ENCODE measurements at places on chromosomes 5 and 9.
A peak's percentile ranks its signal among the peaks of the same experiment; 100 is the strongest.

DNA sequence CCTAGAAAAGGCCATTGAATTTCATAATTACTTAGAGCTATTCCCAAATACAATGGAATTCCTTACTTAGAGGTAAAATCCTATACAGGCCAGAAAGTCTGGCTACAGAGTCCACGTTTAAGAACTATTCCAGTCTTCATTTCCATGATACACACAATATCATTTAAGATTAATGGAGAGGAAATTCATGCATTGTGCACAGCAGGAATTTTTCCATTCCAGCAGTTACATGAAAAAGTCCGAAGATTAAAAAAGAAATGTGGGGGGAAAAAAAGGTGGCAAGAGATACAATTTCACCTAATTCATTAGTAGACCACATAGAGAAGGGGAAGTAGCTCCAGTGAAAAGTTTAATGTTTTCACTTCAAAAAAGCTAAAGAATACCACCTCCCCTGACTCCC, 63.1 kb downstream of the CHD1 start:
- DNase-seq, result no peak

GRCh38 chr5:17340819-17341218, 123.4 kb downstream of the BASP1 start:
- DNase-seq, result peak; percentile 51

GRCh38 chr9:113486327-113486726, 22.8 kb downstream of the RGS3 start:
- DNase-seq, result no peak

DNA sequence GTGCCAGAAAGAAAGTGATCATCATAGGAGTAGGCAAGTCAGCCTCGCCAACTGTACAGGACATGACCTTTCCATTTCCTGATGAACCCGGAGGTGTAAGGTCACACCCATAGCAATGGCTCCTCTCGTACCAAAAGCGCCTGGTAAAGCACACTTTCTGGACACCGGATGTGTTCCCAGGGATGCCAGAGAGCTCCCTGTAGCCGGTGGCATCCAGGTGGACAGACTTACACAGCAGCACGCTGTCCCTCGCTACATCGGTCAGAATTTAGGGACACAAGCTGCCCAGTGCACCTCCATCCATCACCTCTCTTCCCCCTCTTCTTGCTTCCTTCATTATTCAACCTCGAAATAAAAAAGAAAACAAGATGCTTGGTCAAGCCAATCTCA, 105.4 kb downstream of the SYK start:
- no peak for DNase-seq

GRCh38 chr5:133487093-133487492, 125.2 kb downstream of the FSTL4 start:
- no peak for DNase-seq

DNA sequence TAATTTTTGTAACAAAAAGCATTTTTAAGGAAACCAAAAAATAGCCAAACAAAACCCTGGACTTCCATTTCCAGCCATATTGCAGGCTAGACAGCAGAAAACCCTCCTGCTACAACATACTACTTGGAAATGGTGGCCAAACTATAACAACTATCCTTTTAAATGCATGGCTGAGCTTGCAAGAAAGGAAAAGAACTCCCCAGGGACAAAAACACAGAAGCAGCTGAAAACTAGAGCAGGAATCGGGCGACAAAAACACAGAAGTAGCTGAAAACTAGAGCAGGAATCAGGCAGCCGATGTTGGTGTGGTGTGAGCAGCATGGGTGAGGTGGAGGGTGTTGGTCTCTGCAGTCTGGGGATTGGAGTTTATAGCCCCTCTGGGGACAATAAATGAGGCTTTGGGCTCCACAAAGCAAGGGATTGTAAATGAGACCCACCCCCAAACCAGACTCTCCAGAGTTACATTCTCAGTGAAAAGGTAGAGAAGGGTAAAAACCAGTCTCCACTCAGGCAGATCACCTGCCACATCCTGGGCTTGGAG, 95.2 kb downstream of the C9orf50 start:
- no peak for DNase-seq

- DNase-seq, result peak; percentile 14
These were observed 53.3 kb downstream of the SEMA6A start for GRCh38 chr5:116521173-116521872.

DNA sequence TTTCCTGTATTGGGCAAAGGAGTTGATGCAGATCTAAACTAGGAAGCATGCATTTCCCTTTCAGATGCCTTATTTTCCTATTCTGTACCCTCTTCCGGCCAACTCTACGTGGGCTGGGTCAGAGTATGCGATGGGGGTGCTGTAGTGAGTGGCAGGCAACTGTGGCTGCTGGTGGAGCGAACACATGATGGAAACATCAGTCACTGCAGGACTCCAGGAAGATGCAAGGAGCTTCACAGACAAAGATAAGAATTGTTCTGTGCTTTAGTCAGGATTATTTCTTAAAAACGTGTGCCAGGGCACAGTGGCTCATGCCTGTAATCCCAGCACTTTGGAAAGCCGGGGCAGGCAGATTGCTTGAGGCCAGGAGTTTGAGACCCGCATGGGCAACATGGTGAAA, 75.1 kb downstream of the PSAT1 start:
- no peak for DNase-seq

DNA sequence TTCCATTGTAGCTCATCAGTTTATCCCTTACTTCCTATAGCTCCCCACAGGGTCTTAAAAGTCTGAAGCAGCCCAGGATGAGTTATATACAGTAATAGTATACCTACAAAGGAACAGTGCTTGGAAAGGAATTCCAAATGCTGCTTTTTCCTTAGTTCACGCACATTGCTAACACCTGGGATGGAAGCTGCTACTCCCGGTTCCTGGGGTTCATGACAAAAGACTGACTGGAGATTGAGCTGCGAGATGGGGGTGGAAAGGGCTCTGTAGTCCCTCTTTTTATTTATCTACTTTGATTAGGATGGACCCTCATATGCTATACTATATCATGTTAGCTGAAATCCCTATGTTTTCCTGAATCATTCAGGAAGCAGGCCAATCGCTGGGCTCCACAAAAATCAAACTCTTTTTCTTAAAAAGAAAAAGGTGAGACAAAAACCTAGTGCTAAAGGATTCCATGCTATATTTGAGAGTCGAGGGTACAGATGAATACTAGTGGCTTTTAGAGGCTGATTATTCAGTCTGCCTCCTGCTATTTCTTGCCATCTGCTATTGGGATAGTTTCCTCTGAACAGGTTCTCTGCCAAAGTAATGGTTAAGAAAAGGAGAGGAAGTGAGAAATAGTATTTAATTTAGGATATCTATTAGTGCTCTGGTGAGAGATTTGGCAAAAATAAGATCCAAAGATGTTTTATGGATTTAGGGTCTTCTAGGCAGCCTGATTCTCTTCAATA, 81.2 kb downstream of the MRPS27 start:
- DNase-seq, result no peak

DNA sequence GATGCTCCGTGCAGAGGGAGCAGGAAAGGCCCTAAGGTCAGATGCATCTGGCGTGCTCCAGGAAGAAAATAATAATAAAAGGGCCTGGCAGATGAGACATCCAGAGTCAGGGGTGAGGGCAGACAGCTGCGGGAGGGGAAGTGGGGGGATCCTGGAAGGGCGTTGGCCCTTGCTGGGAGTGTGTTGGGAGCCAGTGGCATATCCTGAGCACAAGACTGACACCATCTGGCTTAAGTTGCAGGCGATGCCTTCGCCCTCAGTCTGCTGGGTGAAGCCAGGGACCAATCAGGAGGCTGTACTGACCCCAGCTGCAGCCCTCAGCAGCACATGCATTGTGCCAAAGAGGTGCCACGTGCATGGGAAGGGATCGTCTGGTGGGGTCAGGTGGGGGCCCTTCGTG, 3.8 kb downstream of the OR2V2 start:
- no peak for DNase-seq

DNA sequence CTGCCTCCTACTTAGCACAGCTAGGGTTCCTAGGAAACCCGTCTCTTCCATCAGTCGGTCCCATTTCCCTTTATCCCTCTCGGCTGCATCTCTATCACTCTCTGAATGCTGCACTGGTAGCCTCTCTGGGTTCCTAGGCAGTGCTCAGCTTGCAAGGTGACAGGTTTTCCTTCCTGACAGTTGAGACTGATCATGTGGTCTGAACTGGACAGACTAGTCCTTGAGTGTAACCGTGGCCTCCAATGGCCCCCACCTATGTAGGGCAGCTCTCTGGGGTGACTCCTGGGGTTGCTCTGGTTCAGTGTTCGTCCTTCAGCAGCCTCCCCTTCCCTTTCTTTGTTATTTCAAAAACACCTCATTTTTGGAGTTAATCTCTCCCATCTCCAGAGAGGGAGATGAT, 3.8 kb downstream of the TMEM8B start:
- DNase-seq, result no peak

DNA sequence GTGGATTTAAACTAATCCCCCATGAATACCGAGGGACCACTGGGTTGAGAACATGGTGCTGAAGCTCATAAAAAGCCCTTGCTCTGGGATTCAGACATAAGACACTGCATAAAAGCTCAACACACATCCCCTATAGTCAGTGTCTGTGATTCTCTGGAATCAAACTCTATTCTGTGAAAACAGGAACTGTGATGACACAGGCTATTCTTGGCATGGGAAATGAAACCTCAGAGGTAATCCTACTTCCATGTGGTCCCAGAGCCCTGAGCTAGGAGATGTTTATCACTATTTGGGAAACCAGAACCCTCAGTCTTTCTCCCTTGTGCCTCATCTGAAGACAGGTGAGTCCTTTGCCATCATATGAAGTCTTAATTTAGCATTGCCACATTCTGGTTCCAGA, 135.4 kb upstream of the PRSS3 start:
- no peak for DNase-seq

GRCh38 chr9:36053971-36054370, 17.3 kb downstream of the RECK start:
- no peak for DNase-seq

DNA sequence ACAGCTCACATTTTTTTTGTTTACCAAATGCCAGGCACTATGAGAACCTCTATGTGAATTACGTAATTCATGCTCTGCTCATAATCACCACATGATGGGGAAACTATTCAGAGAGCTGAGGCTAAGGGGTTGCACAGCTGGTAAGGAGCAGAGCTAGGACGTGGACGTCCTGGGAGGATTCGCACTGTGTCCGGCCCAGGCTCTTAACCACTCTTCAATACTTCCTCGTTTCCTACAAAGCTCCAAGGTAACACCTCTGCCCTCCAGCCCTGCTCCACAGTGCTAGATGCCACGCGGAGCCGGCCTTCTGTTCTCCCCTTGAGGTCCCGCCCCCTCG, 8.7 kb downstream of the PHF19 start:
- DNase-seq, result peak; percentile 76

- DNase-seq, result peak; percentile 18
These were observed 437.9 kb downstream of the RAB3C start for GRCh38 chr5:59020611-59021285.

GRCh38 chr5:54986269-54986654, 869 bp upstream of the ESM1 start:
- DNase-seq, result no peak

GRCh38 chr5:8349855-8350254, 480.9 kb downstream of the MTRR start:
- no peak for DNase-seq

- peak; percentile 53 for DNase-seq
These were observed 27.8 kb downstream of the CSF1R start for GRCh38 chr5:150058480-150059126.

- DNase-seq, result no peak
These were observed 112.5 kb downstream of the PRR16 start for GRCh38 chr5:120576588-120576987.

GRCh38 chr9:76143834-76144233, 250.4 kb downstream of the RFK start:
- DNase-seq, result no peak

DNA sequence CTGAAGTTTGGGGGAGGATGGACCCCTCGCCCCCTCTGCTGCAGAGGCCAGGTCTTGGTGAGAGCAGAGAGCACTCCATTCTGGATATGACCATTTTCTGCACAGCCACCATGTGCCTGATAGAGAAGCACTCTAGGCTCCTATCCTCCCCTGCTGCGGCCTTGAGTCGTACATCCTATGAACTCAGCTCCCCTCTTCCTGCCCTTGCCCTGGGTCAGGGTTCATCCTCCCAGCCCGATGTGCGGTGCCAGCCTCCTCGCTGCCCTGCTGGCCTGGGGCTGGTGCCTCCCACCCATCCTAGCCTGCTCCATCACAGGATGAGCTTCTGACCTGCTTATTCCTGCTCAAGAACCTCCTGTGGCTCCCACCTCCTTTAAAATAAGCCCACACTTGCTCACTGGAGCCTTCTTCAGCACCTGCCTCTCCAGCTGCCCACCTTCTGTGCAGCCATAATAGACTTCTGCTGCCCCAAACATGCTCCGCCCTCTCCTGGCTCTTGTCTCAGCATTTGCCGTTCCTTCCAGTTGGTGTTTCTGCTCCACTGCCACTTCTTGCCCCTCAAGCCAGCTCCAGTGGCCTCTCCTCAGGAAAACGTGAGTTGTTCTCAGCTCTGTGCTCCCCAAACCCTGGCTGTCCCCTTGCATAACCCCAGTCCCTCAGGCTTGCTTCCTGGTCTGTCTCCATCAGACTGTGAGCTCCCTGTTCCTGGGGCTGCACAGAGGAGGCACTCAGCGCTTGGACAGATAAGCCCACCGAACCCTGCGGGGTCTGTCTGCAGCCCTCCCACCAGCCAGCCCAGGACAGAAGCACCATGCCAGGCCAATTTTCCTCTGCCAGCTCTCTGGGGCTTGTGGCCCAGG, 22.3 kb upstream of the TTLL11 start:
- no peak for DNase-seq

- no peak for DNase-seq
These were observed 86.0 kb downstream of the KCNT1 start for GRCh38 chr9:135787776-135788575.

- DNase-seq, result no peak
These were observed 119.8 kb downstream of the TENT4A start for GRCh38 chr5:6832994-6833393.

- DNase-seq, result no peak
These were observed 1584.3 kb upstream of the NUDT12 start for GRCh38 chr5:105146867-105147266.

DNA sequence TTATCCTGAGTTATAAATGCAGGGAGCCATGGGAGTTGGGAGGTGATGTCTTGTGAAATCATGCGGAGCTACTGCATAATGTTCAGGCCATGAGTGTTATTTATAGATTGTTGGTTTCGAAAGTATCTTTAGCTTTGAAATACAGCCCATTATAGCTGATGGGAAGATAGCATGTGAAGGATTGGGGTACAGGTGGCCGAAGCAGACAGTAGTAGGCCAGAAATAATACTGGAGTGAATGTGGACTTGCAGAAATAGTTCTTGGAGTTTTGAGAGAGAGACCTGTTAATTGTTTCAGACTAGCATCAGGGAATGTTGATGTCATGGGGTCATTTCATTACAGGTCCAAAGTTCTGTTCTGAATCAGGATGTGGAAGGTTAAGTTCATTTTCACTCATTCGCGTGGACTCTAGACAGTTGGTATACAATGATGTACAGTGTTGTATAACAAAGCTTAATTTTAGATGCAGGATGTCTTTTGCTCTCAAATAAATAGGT, 3.8 kb downstream of the ATP6V1G1 start:
- peak; percentile 31 for DNase-seq

GRCh38 chr9:68974431-68974830, 39.5 kb downstream of the PRKACG start:
- no peak for DNase-seq

DNA sequence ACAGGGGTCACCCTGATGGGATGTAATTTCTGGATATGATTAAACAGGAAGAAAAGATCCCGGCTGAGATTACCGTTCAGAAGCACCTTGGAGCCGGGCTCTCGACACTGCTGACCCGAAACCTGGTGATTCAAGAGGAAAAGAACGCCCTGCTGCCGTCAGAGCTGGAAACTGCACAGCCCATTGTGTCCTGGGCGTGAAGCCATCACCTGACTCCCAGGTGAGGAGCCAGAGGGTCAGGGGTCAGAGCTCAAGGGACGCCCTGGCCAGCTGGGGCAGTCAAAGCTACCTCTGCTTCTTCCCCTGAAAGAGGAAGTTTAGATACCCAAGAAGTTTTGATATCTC, 17.8 kb upstream of the SLC12A7 start:
- no peak for DNase-seq
